ENCODE measurements at places on chromosomes 1 and 21. TPM values are rescaled to one million over a fixed set of nuclear protein-coding genes. Genes with fewer than 3 reads are reported as not detected.

DNA sequence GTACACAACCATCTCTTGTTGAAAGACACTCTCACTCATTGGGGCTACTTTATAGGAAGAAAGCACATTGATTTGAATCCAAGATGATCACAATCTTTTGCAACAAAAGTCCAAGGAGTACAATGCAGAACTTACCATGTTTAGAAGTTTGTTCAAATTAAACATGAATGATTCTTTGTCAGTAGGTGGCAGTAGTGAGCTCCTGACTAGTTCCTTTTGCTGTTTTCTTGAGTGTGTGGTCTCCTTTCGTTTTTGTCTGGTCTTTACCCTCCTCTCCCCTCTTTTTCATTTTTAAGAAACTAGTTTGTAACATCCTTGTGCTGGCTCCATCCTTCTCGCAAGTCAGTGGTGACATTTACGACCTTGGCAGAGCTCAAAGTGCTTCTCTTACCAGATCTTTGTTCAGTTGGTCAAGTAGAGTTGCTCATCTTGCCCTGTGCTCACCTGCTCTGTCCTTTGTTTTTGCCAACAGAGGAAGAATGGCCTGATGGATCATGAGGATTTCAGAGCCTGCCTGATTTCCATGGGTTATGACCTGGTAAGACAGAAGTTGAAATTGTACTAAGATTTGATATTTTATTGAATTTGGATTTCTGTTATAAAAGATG lies 35.7 kb upstream of the MTR start:
- DNase-seq = no peak

DNA sequence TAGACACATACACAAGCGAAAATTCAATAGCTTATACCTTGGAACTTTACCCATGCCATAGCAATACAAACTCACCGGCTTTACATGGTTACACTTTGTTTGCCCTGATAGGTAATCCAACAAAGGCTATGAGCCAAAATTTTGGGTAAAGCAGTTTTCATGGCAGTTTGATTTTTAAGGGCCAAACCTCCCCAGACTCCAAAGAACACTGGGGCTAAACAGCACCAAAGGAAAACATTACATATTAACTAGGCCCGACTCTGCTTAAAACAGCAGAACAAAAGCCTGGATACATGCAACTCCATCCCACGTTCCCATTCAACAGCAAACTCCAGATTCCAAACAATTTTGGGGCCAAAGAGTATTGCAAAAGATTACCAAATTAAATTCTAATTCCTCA lies 4.4 kb upstream of the TMEM125 start:
- no peak for DNase-seq

- no peak for DNase-seq
Observed at GRCh38 chr1:108644984-108645383, 15.9 kb downstream of the HENMT1 start.

GRCh38 chr1:226692823-226693222 lies 46.3 kb downstream of the ITPKB start:
- DNase-seq = no peak

GRCh38 chr1:162404550-162405160 lies 7.3 kb downstream of the SH2D1B start:
- DNase-seq = no peak

GRCh38 chr21:21057349-21058062 lies 59.3 kb downstream of the NCAM2 start:
- no peak for DNase-seq

- DNase-seq = peak; percentile 38
Observed at GRCh38 chr1:20486457-20487235, 636 bp upstream of the CAMK2N1 start.

- DNase-seq = no peak
Observed at GRCh38 chr1:233289676-233290075, 5.8 kb downstream of the PCNX2 start.

DNA sequence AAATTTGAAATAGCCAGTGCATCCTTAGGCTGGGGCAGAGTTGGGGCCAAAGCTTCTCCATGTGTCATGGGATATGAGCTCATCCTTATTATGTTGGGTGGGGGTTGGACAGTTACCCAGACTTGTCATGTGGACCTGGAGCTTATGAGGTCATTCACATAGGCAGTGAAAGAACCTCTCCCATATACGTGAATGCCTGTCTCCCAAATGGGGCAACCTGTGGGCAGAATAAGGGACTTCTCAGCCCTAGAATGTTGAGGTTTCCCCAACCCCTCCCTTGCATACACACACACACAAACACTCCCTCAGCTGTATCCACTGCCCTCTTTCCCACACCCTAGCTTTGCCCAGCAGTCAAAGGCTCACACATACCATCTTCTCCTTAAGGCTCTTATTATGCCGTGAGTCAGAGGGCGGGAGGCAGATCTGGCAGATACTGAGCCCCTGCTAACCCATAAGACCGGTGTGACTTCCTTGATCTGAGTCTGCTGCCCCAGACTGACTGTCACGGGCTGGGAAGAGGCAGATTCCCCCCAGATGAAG lies 2.3 kb upstream of the IVL start:
- no peak for DNase-seq

SPATA45 gene
- not detected for total RNA-seq

GRIK3 gene
- total RNA-seq = not detected

KCNH1 gene
- total RNA-seq = not detected

OR2T27 gene
- not detected for total RNA-seq

LORICRIN gene
- total RNA-seq = not detected

FYB2 gene
- not detected for total RNA-seq
